Skeletal muscle cell (primary cell): ENCODE measurements at places on chromosomes 3 and 15.

GRCh38 chr15:95262866-95263564, 1031.7 kb downstream of the MCTP2 start:
- DNase-seq: no peak

DNA sequence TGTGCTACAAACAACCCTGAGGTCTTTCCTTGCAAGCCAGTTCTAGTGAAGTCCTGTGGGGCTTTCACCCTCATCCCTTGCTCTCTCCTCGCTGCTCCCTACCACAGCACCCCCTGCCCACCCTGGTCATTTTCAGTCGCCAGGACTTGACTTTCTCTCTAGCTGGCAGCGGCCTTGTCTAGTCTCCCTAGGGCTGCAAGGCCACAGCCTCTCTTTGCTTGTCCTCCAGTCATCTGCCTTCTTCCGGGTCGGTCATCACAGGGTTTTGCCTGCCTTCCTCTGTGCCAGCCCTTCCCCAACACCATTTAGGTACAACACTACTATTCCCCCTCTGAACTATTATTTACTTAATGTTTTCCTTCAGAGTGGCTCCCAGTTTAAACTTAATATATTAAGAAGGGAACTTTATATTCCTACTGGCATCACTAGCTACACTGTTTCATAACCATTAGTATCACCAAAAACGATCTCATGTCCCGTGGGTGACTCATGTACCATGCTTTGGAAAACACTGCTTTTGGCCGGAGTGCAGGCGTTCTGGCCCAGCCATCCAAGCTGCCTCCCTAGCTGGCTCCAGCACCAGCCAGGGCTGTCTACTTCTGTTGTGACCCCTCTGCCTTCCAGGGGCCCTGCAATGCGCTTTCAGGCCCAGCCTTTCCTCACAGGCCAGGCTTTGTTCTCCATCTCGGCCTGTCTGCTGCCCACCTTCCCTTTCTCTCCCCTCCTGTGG, 21.4 kb downstream of the FAH start:
- peak; percentile 63 for DNase-seq

GRCh38 chr3:1190569-1190968, 97.7 kb downstream of the CNTN6 start:
- DNase-seq: peak; percentile 61

DNA sequence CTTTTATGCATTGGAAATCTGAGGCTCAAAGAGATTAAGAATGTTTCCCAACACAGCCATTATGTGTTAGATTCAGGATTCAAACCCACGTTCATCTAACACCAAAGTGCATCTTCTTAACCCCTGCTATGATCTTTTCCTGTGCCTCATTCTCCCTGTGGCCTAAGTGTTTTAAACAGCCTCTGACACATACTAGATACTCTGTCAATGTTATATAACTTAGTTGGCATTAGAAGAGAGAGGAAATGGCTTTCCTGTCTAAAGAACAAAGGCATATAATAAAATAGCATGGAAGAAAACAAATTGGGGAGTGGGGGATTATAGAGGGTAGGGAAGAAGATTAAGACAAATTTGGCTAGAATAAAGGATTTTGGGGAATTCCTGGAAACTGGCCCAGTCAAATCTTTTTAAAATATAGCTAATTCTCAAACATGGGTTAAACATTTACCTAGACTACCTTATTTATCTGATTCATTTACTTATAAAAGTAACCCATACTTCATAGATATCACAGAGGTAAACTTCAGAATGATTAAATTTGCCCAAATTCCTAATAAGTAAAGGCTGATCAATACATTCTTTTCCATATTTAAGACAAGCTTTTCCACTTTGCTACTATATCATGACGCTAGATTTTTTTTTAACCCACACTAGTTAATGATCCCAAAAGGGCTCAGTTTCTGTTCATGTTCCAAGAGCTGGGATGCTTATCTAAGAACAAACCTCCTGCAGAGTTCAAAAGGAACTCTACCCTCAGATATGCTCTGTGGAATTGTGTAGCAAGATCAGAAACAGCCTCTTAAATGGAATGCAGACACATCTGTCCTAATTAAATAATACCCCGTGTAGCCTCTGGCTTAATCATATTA, 122.9 kb upstream of the PTPRG start:
- DNase-seq: no peak

- DNase-seq: no peak
These were observed 87.3 kb downstream of the TFG start for GRCh38 chr3:100796556-100796955.

- no peak for DNase-seq
These were observed 450.5 kb upstream of the AZI2 start for GRCh38 chr3:28799084-28799483.

DNA sequence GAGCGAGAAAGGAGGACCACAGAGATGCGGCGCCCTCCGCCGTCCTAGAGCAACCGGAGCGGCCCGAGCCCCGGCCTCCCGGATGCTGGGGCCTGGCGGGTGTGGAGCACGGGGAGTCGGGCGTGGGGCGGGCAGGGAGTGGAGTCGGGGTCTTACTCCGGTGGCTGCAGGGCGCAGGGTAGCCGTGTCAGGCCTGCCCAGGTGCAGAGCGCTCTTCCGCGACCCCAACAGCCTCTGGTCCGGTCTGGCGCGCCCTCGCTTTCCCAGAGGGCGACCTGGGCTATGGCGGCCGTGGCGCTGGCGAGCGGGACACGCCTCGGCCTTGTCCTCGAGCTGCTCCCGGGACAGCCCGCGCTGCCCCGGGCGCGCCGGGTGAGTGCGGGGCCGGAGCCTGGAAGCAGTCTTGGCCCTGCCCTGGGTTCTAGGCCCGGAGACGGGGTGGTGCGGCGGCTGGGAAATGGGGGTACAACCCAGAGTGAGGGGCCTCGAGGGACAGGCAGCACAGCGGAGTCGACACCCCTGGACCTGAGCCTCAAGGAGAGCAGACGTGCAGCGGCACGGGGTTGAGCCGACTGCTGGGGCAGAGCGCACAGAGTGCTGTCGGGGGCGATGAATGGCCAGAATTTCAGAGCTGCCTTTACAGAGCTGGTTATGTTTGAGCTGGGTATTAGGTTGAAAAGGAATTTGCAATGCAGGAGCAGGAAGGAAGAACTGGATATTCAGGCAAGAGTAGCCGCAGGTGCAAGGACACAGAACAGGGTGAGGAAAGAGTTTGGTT, at the start of gene ZNF662:
Gene ZNF662 (plus strand): TSS at position 73 of the 778 bp plus-strand sequence. CDS start 1,973 bp downstream, outside the sequence.
- DNase-seq: no peak

DNA sequence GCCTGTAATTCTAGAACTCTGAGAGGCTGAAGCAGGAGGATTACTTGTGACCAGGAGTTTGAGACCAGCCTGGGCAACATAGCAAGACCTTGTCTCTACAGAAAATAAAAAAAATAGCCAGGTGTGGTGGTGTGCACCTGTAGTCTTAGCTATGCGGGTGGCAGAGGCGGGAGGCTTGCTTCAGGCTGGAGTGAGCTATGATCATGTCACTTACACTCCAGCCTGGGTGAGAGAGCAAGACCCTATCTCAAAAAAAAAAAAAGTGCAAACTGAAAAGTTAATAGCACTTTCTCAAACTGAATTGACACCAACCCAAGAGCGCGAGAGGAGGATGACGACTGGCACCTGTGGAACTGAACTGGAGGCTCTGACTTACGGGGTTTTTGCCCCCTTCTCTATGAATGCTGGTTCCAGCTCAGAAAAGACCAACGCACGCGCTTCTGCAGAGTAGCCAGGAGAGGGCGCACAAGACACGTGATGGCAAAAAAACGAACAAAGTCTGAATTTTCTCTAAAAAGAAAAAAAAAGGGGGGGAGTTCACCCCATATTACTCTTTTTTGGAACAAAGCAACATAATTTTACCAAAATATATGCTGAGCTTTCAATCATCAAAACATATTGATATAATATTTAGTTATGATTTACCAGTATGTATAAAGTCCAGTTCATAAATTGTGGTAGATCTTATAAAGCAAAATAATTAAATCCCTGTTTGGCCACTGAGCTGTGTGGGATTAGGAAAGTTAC, 23.7 kb downstream of the CFAP92 start:
- no peak for DNase-seq

GRCh38 chr3:72505539-72506405, 342.5 kb downstream of the SHQ1 start:
- no peak for DNase-seq

DNA sequence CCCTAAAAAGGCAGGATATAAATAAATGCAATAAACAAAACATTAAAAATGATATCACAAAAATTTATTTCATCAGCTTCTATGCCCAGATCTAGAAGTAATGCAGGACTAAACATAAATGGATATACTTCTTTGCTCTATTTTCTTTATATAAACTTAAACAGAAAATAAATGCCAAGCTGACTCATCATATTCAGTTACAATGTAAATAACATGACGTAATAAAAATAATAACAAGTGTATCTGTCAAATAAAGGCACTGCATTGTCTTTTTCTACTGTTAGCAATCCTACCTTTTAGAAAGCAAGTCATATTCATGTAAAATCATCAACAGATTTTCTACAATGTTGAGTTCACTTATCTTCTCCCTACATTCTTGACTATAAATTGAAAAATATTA, 61.6 kb downstream of the NEK10 start:
- no peak for DNase-seq

GRCh38 chr3:95815828-95816227, 998.6 kb upstream of the EPHA6 start:
- no peak for DNase-seq

GRCh38 chr3:177126015-177126773, 71.1 kb downstream of the TBL1XR1 start:
- DNase-seq: peak; percentile 83

DNA sequence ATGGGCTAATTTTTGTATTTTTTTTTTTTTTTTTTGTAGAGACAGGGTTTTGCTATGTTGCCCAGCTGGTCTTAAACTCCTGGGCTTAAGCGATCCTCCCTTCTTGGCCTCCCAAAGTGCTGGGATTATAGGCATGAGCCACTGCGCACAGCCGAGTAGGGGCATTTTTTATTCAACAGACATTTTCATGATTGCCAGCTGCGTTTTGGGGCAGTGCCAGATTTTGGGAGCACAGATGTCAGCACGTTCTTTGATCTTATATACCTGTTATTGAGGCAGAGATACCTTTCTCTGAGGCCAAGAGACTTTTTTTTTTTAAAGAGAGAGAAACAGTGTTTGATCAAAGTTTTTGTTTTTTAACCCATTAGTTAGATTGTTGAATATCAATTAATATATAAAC, 16.8 kb downstream of the NEO1 start:
- no peak for DNase-seq

DNA sequence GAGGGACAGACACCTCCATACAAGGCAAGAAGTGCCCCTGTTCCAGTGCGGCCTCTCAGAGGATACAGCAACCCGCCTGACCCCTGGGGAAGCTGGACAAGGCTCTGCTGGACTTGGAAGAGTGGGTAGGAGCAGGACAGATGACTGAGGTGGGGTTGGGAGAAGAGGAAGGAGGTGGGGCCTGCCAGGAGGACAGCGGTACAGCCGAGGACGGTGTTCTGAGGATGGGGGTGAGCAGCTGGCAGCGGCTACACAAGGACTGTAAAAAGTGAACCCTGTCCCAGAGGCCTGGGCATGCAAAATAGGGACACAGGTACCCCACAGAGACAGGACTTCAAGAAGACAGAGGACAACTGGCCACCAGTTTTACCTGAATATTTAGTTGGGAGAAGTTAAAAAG, 23.5 kb upstream of the ELP6 start:
- DNase-seq: no peak

- DNase-seq: no peak
These were observed 160.1 kb upstream of the PDZRN3 start for GRCh38 chr3:73784686-73785392.

- DNase-seq: no peak
These were observed 63.4 kb downstream of the USP13 start for GRCh38 chr3:179716226-179716625.

GRCh38 chr15:83472151-83472550, 25.0 kb downstream of the SH3GL3 start:
- no peak for DNase-seq

DNA sequence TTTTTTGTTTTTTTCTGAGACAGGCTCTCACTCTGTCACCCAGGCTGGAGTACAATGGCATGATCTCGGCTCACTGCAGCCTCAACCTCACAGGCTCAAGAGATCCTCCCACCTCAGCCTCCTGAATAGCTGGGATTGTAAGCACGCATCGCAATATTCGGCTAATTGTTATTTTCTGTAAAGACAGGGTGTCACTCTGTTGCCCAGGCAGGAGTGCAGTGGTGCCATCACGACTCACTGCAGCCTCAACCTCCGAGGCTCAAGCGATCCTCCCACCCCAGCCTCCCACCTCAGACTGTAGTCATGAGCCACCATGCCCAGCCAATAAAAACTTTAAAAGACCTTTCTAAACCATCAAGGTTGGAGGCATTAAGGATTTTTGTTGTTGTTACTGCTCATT, 57.4 kb upstream of the TFRC start:
- no peak for DNase-seq

DNA sequence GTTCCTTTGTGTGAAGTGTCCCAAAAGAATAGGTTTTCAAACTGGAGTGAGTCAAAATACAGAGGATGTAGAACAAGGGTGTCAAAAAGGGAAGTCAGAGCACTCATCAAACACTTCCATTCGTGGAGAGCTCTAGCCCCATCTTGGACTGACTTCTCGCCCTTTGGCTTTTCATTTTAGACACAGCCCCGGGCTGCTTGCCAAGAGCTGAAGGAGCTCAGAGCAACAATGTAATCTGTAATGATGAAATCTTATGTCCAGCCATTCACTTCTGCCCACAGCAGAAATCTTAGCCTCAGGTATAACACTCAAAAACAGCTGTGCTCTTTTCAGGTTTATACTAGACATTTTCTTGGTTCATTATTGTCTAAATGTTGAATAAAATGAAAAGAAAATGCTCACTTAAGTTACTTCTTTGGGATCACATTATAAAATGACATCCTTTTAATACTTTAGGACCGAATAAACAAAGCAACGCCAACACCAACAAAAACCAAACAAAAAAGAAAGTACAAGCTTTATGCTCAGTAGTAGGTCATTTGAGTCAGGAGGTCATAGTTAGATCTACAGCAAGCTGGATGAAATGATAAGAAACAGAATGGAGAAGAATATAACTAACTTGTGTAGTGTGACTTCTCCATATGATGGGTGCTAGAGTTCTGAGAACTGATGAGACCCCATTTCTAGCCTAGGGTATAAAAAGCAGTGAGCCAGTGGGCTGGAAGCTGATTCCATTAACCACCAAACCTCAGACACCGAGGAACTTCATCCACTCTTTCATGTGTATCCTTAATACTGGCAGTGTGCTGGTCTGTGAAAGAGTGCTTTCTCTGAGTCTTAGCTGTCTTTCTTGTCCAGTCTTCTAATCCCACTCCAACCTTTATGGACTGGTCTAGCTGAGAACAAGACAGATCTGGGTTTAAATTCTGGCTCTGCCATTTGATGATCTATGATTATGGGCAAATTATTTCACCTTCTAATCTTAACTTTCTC, 131.8 kb upstream of the SLC7A14 start:
- DNase-seq: no peak

- no peak for DNase-seq
These were observed 172.0 kb downstream of the ITPR1 start for GRCh38 chr3:4665197-4665596.
